ENCODE measurements at places on chromosomes 16 and 17.

GRCh38 chr17:77349976-77350830 is 209.4 kb downstream of the SEC14L1 start:
- no peak for DNase-seq

GRCh38 chr16:24288516-24288915 is 32.4 kb downstream of the CACNG3 start:
- no peak for DNase-seq

DNA sequence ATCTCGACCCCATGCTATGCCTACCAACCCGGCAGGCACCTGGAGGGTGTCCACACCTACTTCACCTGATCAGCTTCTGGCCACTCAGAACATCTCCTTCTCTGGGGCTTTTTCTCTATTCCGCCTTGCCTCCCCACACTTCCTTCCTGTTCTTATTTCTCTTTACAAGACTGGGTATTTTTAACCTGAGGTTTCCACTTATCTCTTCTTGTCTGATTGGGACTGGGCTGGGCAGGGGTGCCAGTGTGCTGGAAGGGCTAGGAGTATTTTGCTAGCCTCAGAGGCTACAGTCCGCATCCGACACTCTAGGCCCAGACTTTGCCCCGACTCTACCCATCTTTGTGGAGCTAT is 26.2 kb upstream of the ZNF652 start:
- DNase-seq, result peak; percentile 11

GRCh38 chr17:65532101-65532890 is 29.2 kb downstream of the AXIN2 start:
- DNase-seq, result no peak

DNA sequence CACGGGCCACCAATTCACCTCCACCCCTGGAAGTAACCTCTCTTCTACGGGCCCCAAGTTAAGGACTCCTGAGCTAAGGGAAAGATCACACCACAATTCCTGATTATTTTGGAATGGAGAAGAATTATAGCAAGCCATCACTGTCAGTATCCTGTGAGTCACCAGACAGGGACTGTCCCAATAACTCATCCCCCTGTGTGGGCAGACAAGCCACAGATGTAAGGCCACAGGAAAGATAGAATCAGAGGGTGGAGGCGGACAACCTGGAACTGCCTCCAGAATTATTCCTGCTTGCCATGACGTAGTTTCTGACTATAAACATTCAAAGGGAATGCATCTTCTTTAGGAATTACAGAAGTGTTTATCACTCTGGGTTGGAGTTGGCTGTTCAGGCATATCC is 5.8 kb upstream of the MYO1D start:
- no peak for DNase-seq

- DNase-seq, result no peak
Observed at GRCh38 chr17:15109608-15110007, 155.5 kb downstream of the PMP22 start.

- DNase-seq, result no peak
Observed at GRCh38 chr17:4165301-4166010, 22.5 kb downstream of the CYB5D2 start.

GRCh38 chr17:42632949-42633444 is 23.5 kb downstream of the TUBG1 start:
- no peak for DNase-seq

- DNase-seq, result no peak
Observed at GRCh38 chr16:19486750-19487325, 35.1 kb downstream of the GDE1 start.

- peak; percentile 30 for DNase-seq
Observed at GRCh38 chr17:47850692-47851573, at the start of gene SP6. Gene SP6, minus strand, starts transcription at chr17:47851163. Its CDS starts 2,734 bp downstream, at chr17:47848429.

GRCh38 chr17:15896277-15896676 is 48.7 kb upstream of the ADORA2B start:
- no peak for DNase-seq

DNA sequence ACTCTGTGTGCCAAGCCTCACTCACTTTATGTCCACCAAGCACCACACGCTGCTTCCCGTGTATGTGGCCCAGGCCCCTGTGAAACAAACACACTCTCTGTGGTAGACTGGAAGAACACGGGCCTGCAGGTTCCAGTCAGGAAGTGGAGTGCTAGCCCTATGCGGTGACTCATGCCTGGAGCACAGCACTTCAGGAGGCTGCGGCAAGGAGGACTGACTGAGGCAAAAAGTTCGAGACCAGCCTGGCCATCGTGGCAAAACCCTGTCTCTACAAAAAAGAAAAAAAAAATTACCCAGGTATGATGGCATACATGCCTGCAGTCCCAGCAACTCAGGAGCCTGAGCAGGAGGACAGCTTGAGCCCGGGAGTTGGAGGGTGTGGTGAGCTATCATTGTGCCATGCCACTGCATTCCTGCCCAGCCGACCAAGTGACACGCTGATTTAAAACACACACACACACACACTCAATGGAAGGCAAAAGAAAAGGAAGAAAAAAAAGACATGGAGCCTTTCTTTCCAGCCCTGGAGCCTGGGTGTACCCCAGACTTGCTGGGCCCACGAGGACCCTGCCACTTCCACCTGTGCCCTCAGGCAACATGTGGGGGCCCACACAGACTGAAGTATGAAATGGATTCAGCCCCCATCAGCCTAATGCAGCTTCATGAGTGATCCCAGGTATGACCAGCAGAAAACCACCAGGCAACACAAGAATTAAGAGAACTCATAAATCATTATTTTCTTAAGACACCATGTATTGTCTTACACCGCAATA is 126.6 kb downstream of the ANKRD11 start:
- DNase-seq, result peak; percentile 56

- no peak for DNase-seq
Observed at GRCh38 chr17:30235386-30236296, at the start of gene SLC6A4. Gene SLC6A4, minus strand, starts transcription at chr17:30235697. Its CDS starts 13,739 bp downstream, at chr17:30221958.

- DNase-seq, result no peak
Observed at GRCh38 chr17:11823862-11824261, 173.4 kb downstream of the ZNF18 start.

- DNase-seq, result no peak
Observed at GRCh38 chr17:60065867-60066266, 12.9 kb downstream of the HEATR6 start.

DNA sequence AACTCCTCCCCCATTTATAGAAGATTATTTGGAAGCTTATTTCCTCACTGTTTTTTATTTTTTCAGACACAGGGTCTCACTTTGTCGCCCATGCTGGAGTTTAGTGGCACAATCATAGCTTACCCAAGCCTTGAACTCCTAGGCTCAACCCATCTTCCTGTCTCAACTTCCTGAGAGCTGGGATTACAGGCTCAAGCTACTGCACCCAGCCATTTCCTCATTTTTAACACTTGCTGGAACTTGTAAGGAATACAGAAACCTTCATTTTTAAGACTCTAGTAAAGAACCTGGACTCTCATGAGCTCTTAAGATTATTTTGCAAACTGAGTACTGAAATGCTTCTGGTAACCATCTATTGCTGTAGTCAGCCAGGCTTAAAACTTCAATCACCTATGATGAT is 29.9 kb downstream of the KANSL1 start:
- no peak for DNase-seq

GRCh38 chr16:29688172-29688571 is 9.2 kb downstream of the QPRT start:
- no peak for DNase-seq

DNA sequence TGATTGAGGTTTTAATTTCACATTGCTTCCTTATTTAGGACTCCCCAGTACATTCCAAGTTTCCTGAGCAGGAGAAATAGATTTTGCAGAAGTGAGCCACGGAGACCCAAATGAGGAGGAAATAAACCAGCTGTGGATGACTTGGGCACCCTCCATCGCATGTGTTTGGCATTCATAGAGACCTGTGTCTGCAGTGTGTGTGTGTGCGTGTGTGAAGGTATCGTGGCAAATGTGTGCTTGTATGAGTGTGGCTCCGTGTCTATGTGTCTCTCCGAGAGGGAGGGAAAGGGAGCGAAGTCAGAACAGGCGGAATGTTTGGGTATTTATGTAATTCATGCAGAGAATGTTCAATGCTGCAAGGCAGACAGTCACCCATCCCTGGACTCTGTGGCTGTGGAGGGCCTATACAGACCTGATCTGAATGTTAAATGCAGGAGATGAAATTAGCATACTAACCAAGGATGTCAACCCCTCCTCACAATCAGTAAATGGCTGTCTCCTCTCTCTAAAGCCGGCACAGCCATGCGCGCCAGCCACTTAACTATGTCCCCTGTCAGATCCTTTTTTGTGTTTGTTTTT is 186.0 kb upstream of the ZFHX3 start:
- DNase-seq, result no peak

DNA sequence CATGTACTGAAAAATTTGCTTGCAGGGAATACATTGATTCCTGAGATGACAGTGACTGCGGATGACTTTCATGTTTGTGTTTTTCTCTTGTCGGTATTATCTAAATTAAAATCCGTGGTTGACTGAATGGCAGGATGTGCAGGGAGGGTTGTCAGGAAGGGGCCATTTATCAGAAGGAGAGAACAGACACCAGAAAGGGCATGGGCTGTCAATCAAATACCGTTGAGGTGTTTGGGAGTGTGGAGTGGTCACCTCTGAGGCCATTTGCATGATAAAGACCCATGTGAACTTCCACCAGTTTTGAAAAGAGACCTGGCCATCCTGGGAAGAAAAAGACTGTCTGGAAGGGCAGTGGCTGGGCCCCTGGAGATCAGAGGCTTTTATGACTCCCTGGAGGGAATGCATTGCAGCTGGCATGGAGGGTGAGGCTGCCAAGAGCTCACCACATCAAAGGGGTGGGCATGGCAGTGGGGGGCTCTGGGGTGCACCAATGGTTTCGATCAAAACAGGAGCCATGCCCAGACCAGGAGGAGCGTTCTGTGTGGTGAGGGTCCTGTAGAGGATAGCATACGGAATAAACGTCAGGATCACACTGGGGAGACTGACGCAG is 67.1 kb downstream of the CYLD start:
- no peak for DNase-seq

- DNase-seq, result no peak
Observed at GRCh38 chr17:72467841-72468653, 347.2 kb downstream of the SOX9 start.

DNA sequence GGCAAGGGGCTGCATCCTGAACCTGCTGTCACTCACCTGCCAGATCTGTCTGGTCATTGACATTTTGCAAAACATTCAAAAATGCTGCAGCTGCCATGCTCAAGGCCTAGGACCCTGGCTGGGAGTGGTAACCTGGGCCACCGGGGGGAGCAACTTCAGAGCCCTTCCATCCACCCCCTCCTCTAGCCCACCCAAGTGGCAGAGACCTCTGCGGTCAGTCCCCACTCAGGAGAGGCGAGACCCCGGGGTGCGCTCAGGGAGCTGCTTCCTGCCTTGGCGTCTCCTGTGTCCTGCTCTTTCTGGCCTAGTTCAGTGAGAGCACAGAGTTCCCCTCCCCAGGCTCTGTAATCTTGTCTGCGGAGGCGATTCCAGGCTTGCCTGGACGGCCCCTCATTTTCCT is 108.8 kb downstream of the CCDC182 start:
- no peak for DNase-seq

DNA sequence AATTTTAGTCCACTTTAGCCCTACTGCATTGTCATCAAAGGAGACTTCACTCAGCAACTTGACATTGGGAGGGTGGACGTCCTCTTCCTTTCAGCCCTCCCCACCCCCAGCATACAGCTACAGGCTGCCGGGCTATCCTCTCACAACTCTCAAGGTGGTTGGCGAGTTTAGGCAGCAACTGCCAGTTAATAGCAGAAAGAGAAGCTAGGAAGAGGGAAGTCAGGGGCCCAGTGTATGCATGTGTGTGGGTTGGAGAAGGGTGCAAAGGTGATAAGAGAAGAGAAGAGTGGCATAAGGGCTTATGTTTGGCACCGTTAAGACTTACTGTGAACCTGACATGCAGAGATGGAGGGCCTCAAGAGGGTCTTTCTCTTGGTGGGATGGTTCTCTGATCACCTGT is 31.8 kb downstream of the CCL4 start:
- DNase-seq, result no peak

- DNase-seq, result peak; percentile 2
Observed at GRCh38 chr16:46673320-46674013, 15.5 kb downstream of the VPS35 start.

- no peak for DNase-seq
Observed at GRCh38 chr16:13110124-13110796, 208.9 kb downstream of the SHISA9 start.

DNA sequence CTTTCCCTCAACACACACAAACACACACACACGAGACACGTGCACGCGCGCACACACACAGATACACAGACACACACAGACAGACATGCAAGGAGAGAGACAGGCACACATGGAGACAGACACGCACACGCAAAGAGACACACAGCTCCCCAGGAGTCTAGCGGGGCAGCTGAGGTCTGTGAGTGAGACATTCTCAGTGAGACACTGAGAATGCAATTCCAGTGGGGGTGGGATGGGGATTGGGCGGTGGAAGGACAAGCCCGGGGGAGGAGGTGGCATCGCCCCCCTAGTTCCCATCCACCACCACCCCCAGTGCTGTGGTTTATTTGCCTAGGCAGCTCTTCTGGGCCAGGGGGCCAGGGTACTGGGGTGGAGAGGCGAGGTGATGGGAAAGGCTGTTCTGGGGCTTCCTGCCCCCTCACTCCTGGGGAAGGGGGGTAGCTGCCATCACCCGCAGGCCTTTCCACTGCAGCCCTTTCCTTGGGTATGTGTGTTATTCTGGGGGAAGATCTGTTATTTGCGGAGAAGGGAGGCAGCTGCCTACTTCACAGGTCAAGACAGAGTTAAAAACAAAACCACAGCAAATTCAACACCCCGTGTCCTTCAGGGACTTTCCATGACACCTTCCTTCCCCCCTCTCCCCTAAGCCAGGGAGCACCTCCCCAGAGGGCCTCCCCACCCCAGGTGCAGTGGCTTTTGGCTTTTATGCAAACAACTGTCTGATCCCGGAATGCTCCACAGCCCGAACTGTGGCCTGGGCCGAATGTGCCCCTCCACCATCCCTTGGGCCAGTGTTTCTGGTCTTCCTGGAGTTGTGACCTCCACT is 18.0 kb downstream of the GRB7 start:
- DNase-seq, result peak; percentile 52

DNA sequence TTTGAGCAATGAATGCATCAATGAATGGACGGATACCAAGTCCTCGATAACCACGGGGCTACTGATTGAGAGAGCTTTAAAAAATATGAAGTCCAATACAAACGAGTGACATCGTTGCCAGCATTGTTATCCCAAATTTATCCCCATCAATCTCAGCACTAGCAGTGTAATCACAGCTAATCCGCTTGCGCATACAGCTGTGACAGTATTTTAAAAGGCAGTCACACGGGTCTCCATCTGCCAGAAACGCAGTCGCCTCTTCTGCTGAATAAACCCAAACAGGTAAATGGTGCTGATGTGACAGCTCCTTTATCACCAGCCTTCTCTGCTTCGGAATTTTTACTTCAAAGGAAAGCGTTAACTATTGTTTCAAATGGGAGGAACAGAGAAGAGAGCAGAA is 311.1 kb downstream of the XYLT1 start:
- no peak for DNase-seq
